ENCODE measurements at places on chromosomes 2 and 18. TPM values are rescaled to one million over a fixed set of nuclear protein-coding genes. Genes with fewer than 3 reads are reported as not detected.

The TEX44 gene
- not detected for polyA plus RNA-seq

The GKN2 gene
- polyA plus RNA-seq, result not detected

The MATN3 gene
- 3.1 TPM for polyA plus RNA-seq

The RAD51AP2 gene
- 0.12 TPM for polyA plus RNA-seq

GRCh38 chr18:39863916-39864315 is 2091.1 kb upstream of the PIK3C3 start:
- DNase-seq, result no peak

GRCh38 chr2:207502577-207503198 is 27.1 kb upstream of the CREB1 start:
- no peak for DNase-seq

- no peak for DNase-seq
Measured at GRCh38 chr2:179909845-179910734, 48.7 kb upstream of the ZNF385B start.

Data from left renal pelvis (tissue), 4 donors.